ENCODE measurements at places on chromosomes 12 and 14.

DNA sequence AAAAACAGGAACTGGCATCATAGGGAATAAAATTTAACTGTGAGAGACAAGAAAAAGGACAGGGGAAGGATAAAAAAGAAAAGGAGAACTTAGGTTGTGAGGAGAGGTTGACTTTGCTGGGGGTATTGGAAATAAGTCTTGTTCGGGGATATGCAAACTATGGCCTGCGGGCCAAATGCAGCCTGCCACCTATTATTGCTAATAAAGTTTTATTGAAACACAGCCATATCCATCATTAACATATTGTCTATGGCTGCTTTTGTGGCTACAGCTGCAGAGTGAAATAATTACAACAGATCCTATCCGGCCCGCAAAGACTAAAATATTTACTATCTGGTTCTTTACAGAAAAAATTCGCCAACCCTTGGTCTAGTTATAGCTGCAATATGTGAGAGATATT lies 18.6 kb downstream of the BBS10 start:
- DNase-seq = no peak

DNA sequence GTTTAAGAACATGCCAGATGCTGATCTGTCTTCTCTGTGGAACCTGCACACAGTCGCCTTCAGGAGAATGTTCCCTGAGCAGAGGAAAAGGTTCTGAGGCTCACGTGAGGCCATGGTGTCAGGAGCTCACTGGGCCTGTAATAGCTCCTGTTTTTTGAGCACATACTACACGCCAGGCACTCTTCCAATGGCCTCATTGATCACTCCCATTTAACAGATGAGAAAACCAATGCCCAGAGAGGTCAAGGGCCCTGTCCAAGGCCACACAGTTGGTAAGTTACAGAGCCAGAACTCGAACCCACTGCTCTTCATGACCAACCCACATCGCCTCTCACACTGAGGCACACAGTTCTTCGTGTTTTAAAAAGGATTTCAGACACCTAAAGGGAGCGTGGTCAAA lies 7.3 kb upstream of the HHIPL1 start:
- DNase-seq = no peak

DNA sequence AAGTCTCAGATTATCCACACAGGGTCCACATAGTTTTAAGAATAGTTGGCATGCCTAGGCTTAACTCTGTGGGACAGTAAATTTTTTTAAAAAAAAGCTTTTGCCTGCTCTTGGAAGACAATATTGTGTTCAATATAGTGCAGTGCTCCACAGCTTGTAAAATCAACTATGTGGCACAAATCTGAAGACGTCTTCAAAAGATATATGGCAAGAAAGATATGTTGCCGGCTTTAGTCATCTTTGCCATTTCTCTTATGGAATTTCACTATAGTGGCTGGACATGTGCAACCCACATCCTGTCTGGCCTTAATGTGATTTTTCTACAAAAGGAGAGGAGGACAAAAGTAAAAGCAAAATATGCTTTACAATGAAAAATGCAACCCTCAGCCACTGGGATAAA lies 90.5 kb downstream of the MGST1 start:
- DNase-seq = no peak

- no peak for DNase-seq
These were observed 237.4 kb downstream of the CHST11 start for GRCh38 chr12:104694161-104694560.

- DNase-seq = no peak
These were observed 101.2 kb upstream of the SLC38A2 start for GRCh38 chr12:46473634-46474329.

DNA sequence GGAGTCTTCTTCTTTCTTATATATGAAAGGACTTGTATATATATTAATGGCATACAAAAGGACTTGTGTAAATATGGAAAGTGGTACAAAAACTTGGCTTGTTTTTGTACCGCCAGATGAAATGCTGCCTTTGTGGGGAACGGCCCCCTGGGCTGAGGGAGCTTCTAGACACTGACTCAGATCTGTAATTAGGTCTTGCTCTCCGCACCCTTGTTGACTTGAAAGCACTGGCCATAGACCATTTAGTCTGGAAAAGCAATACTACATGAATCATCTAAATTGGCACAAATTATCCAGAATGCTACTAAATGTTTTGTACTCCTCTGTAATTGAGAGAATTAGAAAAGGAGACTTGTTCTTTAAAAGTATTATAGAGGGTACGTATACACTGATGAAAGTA lies 399.9 kb upstream of the RGS6 start:
- DNase-seq = no peak

DNA sequence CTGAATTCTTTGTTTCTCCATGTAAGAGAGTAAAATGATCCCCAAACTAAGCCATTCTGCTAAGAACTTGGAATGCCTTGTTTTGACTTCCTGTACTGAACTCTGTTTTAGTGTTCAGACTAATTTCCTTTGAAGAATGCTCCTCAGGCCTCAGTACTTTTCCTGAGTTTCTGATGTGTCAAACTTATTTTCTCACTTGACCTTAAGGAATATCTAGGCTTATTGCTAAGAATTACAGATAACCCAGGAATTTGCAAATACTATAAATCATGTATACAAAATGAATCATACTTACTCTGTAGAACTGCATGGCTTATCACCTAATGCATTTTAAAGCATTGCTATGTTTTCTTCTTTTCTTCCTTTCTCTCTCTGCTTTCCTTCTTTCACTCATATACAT lies 93.1 kb upstream of the PKP2 start:
- DNase-seq = no peak

DNA sequence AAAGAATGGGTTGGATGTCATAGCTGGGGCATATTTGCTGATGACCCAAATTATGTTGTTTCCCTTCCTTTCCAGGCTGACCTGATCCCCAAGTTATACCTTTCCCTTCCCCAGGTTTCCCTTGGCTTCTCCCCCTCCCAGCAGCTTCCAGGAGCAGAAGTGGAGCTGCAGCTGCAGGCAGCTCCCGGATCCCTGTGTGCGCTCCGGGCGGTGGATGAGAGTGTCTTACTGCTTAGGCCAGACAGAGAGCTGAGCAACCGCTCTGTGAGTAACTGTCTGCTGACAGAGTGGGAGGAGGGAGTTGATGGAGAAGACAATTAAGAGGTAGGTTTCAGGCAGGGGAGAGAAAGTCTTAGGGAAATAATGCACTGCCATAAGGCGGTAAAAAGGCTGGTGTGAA lies 25.0 kb downstream of the A2ML1 start:
- no peak for DNase-seq

DNA sequence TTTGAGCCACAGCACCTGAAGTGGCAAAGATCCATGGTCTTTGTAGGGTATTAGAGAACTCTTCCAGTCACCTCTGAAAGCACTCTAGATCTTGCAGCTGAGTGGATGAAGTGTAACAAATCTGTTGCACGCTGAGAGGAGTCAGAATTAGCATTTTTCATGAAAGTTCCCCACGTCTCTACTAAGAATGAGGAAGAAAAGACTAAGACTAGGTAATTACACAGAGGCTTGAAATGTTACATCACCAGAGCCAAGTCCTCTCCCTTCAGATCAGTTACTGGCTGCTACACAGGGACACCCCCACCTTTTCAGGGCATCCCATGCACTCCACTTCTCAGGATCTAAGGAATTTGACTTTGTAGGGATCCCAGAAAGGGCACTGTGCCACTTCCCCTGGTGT lies 98.6 kb upstream of the FKBP4 start:
- no peak for DNase-seq

- no peak for DNase-seq
These were observed 4.3 kb upstream of the RAPGEF3 start for GRCh38 chr12:47762850-47763465.

GRCh38 chr14:39102265-39102968 lies 618 bp downstream of the SEC23A start:
- DNase-seq = no peak

DNA sequence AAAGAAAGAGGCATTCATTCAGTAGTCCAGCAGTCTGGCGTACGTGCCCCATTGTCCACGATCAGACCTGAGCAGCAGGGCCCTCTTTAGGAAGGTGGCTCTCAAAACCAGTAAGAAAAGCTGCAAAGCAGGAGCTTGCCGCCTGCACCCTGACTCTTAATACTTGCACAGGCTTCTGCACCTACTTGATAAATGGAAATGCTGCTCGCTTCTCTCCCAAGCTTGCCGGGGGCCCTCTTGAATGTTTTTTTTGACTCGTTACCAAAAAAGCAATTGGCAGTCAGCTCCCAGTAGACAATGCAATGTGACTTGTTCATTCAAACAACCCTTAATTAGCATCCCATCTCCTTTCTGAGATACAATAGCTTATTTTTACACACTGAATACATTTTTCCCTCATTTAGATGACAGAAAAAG lies 27.2 kb upstream of the PTPRB start:
- DNase-seq = no peak

DNA sequence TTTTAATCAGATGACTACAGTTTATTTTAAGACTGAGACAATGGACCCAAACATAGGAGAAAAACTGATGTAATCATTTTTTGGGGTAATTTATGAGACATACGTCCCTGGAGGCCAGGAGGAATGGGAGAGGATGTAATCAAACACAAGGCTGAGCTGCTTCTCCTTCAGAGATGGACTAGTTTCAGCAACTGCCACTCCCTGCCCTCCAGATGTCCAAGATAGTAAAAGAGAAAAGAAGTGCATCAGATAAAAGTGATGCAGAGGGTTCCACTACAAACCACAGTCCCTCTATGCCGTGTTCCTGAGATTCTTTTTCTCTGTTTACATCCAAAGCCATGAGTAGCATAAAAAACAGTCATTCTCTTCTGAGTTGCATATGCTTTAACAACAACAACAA lies 101.1 kb downstream of the DACT1 start:
- DNase-seq = no peak

GRCh38 chr14:58245562-58245961 lies 919 bp downstream of the PSMA3 start:
- DNase-seq = no peak

GRCh38 chr12:3247629-3248161 lies 170.5 kb downstream of the TSPAN9 start:
- no peak for DNase-seq

- no peak for DNase-seq
These were observed 1.5 kb downstream of the KRT73 start for GRCh38 chr12:52616680-52617402.

DNA sequence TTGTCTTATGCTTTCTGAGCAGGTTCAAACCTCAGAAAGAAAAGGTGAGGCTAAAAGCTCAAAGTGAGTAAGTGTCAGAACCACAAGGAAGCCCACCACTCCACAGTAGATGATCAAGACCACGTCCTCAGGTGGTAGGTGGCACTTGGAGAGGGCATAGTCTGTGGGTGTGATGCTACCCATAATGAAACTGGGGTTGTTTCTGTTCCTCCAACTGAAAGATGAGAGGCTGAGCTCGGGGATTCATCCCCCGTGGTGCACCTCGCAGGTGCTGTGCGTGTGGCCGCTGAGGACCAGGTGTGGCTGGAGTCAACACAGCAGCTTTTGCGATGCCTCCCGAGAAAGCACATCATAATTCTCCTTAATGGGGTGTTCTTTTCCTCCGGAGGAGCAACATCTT lies 285.7 kb downstream of the TTC8 start:
- DNase-seq = no peak

- DNase-seq = no peak
These were observed 61.4 kb downstream of the MYF5 start for GRCh38 chr12:80778005-80778541.

DNA sequence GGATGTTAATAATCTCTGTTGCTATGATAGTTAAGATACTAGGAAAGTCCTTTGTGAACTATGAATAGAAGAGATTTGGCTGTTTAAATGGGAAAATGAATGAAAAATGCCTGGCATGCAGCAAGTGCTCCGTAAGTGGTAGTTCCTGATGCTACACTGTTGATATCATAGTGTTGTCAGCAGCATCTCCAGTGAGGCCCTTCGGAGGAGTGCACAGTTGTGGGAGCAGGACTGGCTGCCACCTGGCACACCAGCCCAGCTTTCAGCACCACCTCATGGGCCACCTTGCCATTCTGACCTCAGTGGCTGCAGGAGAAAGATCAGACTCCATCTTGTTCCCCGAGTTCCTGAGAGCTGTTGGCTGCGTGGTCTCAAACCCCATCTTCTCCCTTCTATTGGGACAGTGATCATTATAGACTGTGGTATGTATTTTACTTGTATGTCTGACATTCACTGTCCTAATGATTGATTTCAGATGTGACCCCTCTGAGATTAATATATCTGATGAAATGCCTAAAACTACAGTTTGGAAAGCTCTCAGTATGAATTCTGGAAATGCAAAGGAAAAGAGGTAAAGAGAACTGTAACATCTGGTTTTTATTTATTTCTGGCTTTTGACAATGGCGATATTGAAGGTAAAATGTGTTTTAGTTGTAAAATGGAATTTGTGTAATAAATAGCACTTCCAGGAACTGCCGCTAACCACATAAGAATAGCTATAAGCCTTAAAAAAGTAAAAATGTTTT lies 80.9 kb downstream of the SLC4A8 start:
- DNase-seq = no peak

GRCh38 chr14:106094654-106095189 lies 568.3 kb downstream of the TMEM121 start:
- no peak for DNase-seq

DNA sequence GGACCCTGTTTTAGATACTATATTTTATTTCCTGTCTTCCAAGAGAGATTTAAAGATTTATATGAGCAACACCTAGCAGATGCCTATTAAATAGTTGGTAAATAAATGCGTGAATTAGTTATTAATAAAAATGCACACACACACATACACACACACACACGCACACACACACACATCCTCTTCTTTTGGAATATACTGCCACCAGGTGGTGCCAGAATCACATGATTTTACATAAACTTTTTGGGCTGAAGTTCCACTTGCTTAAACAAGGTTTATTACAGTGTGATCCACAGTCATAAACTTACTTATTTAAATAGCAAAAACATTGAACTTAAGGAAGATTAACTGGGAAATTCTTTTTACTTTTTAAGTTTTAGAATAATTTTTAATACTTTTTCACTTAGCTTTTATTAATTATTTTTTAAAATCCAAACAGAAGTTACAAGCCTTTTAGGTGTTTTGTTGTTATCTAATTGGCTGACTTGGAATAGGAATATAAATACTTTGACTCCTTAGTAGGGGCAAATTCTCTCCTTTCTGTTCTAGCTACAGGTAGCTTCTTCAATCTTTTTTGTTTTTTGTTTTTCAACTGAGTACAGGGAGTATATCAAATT lies 17.5 kb downstream of the RAD51B start:
- DNase-seq = no peak

DNA sequence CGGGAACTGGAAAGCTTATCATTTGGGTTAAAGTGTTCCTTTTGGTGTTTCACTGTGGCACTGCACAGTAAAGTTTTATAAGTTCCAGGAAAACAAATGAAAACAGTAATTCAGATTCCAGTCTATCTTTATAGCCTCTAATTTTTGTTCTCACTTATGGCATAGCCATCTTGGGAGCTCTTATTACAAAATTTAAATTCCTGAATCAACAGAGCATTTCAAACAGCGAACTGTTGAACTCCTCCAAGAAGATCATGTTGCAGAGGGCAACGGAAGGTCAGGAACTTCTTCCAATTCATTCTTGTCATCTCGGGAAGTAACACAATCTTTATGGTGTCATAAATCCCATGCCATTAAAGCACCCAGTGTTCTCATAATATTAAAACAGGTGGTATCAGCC lies 229.1 kb downstream of the KCNC2 start:
- no peak for DNase-seq

GRCh38 chr12:40106655-40107054 lies 774 bp upstream of the SLC2A13 start:
- no peak for DNase-seq

- DNase-seq = no peak
These were observed 141.4 kb downstream of the ADGRD1 start for GRCh38 chr12:131094831-131095805.

- DNase-seq = no peak
These were observed 187.6 kb downstream of the DICER1 start for GRCh38 chr14:94969766-94970165.

- no peak for DNase-seq
These were observed 52.4 kb downstream of the LMNTD1 start for GRCh38 chr12:25500651-25501050.
